NCI-H1694 (cell line): ENCODE measurements at places on chromosomes 7 and 10.

DNA sequence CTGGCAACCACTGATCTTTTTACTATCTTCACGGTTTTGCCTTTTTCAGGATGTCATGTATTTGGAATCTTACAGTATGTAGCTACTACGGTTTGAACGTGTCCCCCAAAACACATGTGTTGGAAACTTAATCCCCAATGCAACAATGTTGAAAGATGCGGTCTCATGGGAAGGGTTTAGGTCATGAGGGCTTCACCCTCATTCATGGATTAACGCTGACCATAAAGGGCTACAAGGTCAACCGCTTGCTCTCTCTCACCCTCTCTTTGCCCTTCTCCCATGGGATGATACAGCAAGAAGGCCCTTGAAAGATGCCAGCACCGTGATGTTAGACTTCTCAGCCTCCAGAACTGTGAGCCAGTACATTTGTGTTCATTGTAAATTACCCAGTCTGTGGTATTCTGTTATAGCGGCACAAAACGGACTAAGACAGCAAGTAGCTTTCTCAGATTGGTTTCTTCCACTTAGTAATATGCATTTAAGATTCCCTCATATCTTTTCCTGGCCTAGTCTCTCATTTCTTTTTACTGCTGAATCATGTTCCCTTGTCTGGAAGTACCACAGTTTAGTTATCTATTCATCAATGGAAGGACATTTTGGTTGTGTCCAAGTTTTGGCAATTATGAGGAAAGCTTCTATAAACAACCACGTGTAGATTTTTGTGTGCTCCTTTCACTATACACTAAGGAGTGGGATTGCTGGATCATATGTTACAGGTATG, 3.0 kb upstream of the CRYGN start:
- no peak for DNase-seq

DNA sequence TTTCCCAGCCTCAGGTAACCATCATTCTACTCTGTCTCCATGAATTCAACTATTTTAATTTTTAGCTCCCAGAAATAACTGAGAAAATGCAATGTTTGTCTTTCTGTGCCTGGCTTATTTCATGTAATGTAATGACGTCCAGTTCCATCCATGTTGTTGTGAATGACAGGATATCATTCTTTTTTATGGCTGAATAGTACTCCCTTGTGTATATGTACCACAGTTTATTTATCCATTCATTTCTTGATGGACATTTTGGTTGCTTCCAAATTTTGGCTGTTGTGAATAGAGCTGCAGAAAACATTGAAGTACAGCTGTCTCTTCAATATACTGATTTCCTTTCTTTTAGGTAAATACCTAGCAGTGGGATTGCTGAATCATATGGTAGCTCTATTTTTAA, 10.5 kb downstream of the ATRNL1 start:
- DNase-seq: no peak

DNA sequence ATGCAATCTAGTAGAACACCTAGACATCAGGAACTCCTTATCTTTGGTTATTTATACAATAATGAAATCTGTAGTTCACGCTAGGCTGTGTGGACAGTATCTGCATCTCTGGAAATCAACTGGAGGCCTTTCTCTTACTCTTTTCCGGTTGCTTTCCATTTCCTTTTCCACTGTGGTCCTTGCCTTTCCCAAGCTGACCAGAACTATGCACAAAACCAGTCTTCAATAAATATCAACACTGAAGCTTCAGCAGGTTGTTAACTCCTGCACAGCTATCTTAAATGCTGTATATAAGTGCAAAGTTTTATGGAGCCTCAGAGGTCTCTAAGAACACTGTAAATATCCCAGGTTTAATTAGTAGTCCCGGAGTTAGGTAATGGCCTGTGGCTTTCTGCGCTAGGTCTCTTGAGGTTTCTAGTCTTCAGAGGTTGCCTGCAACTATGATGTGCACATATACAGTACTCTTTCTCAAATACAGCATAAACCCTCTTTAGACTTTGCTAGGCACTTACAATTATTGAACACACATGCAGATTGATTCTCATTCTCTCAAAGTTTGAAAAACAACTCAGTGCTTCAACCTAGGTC, 2.4 kb downstream of the KLLN start:
- DNase-seq: no peak

GRCh38 chr7:22229148-22229547, 127.8 kb downstream of the RAPGEF5 start:
- DNase-seq: no peak

GRCh38 chr7:32694182-32694581, 197.4 kb downstream of the KBTBD2 start:
- no peak for DNase-seq

GRCh38 chr7:100570954-100571828, 2.5 kb downstream of the SAP25 start:
- DNase-seq: no peak

GRCh38 chr10:102421507-102421756, 796 bp downstream of the FBXL15 start:
- DNase-seq: no peak

- DNase-seq: no peak
These were observed 180.5 kb downstream of the SUGCT start for GRCh38 chr7:40315277-40315676.
